LoVo (cell line): ENCODE measurements at places on chromosomes 3 and 15.

DNA sequence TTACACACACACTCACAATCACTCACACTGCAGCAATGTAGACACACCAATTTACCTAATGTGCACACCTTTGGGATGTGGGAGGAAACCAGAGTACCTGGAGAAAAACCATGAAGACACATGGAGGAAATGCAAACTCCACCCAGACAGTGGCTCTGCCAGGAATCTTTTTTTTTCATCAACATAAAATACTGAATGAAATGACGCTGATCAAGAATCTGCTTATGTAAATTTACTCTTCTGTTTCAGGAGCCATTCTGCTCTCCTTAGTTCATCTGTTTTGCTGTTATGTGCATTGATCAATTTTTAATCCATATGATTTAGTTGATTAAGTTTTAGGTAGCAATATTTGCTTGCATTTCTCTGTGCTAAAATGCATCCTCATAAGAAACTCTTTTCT, 414.2 kb upstream of the CCDC54 start:
- no peak for DNase-seq

- no peak for DNase-seq
These were observed 305.0 kb upstream of the C2CD4B start for GRCh38 chr15:62469874-62470688.

- DNase-seq, result no peak
These were observed 21.3 kb upstream of the MAGEF1 start for GRCh38 chr3:184733181-184733580.

- DNase-seq, result no peak
These were observed 48.1 kb downstream of the UBP1 start for GRCh38 chr3:33392144-33392543.

DNA sequence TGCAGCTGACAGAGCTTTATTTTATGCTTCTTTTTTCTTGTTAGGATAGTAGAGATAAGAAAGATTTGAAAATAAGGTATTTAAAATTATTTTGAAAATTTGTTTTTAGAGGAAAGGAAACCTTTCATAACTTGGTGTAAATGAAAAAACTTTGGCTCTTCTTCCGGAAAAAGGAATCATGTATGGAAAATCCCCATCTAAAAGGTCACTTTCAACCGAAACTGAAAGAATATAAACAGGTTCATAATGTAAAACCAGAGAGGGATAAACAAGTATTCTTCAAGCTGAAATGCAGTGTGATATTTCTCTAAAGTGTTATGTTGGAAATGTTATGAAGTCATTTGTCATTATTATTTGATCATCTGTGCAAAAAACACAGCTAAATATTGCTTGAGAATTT, 246.8 kb downstream of the NFKBIZ start:
- DNase-seq, result no peak

DNA sequence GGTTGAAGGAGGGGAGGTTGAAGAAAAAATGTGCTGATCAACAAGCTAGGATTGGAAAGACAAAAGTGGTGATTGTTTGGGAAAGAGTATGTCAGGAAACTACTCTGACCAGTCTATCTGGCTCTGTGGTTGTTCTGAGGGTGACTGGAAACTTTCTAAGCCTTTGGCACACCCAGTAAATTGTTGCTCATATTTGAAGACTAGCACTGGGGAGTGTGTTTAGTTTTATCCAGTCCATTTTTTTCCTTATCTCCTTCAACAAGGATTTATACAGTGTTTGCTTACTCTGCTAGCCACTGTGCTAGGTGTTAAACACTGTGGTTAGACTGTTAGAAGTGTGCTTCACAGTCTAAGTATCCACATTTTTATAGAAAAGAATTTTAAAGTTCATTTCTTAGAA, 28.8 kb downstream of the PPM1L start:
- peak; percentile 62 for DNase-seq

GRCh38 chr15:58556028-58556361, 124.2 kb downstream of the LIPC start:
- DNase-seq, result no peak
